Mammary epithelial cell (primary cell): ENCODE measurements at places on chromosomes 6 and 20. TPM values are rescaled to one million over a fixed set of nuclear protein-coding genes. Genes with fewer than 3 reads are reported as not detected.
A peak's percentile ranks its signal among the peaks of the same experiment; 100 is the strongest.

DNA sequence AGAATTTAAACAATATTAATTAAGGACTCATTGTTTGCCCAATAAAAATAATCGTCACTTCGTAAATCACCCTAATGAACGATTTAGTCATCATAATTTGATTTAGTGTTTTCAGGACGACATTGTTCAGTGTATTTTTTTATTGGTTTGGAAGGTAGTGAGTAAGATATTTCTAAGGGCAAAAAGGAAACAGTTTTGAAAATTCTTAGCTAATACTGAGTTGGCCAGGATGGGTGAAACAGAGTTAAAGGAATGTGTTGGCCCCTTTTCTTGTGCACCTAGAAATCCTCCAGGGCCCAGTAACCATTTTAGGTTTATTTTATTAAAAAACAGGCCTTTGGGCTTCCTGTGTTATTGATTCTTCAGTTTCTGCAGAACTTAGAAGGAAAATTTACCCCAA, 25.3 kb downstream of the ANKS1A start:
- DNase-seq, result no peak

The COL9A1 gene
- not detected for total RNA-seq

GRCh38 chr6:113447088-113447831, 409.9 kb upstream of the MARCKS start:
- peak; percentile 90 for DNase-seq

GRCh38 chr6:139832493-139833305, 458.3 kb upstream of the CITED2 start:
- no peak for DNase-seq

DNA sequence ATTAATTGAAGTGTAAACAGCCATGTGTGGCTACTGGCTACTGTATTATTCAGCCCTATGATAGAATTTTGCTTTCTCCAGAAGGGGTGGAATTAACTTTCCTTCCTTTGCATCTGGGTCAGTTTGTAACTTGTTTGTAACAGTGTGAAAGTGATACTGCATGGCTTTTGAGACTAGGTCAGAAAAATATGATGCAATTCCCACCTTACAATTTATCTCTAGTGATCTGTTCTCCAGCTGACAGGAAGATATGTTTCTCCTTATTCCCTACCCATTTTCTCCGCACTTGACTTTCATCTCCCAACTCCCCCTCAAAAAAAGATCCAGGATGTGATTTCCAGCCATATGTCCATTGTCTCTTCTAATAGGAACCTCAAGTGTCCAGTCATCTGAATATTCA, 2.6 kb upstream of the MOCS1 start:
- DNase-seq, result no peak

DNA sequence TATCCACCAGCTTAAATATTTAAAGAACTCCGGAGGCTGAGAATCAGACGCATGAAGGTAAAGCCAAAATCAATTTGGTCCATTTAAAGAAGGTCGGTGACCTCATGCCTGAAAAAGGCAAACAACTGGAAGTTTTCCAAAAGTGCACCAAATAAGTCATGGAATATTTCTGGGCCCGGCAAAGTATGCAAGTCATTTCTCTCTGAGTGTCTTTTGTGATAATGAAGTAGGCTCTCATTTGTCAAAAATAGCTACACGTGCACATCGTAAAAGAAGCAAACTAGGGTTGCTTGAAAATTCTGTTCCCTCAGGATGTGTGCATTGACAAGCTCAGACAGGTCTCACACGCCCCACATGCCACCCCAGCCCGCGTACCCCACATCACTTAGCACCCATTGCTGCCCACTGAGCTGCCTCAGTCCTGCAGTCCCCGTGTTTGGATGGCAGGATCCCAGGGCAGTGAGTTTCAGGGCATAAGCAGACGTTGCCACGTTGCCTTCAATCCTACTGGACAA, 20.5 kb upstream of the PYGB start:
- DNase-seq, result peak; percentile 62

GRCh38 chr6:46899659-46900058, 22.1 kb downstream of the ADGRF5 start:
- no peak for DNase-seq

- no peak for DNase-seq
Measured at GRCh38 chr6:157449610-157450009, 68.6 kb downstream of the ZDHHC14 start.

The MOXD1 gene
- 14.0 TPM for total RNA-seq

DNA sequence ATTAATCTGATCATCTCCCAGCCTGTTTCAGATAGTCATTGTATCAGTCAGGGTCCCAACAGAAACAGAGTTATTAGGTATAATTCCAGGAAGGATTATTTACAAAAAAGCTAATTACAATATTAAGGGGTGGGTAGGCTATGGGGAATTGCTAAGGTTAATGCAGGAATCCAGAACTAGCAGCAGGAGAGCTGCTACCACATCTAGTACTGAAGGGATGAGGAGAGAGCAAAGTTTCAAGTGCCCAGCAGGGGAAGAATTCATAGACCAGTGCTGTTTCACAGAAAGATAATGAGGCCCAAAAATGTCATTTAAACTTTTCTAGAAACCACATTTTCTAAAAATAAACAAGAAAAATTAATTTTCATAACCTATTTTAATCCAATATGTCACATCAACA, 284.2 kb downstream of the HACE1 start:
- no peak for DNase-seq

DNA sequence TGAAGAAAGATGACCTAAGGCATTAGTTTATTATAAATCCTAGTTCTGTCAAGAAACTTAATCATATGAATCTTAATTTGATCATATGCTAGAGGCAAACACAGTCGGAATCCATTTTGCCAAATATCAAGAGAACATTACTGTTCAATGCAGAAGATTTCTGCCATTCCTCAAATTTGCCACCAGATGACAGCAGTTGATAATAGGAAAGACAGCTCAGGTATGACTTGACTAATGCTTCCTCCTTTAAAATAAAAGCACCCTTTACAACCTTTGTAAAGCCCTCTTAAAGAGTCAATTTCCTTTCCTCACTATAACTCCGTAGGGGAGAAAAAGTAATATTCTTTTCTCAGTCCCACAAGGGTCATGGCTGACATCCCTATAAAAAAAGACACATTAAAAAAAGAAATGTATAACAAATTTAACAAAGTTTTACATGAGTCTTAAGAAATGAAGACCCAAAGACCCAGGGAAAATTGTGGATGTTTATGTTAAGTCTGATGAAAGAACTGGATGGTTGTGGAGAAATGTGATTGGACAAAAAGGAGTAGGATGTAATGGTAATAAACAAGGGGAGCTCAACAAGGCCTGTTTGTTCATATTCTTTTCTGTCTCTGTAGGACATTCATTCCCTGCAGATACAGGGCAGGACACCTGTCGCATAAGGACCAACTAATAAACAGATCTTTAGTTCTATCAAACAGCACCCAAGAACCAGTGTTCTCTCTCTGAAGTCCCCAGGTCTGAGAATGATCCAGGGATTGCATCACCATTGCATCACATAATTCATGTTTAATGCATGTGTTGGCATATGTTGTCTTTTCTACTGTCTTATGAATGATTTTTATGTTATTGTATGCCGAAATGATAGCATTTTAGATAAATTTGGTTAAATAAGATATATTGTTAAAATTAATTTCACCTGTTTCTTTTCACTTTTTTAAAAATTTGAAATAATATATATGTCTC, 23.0 kb upstream of the IL17A start:
- DNase-seq, result peak; percentile 34

DNA sequence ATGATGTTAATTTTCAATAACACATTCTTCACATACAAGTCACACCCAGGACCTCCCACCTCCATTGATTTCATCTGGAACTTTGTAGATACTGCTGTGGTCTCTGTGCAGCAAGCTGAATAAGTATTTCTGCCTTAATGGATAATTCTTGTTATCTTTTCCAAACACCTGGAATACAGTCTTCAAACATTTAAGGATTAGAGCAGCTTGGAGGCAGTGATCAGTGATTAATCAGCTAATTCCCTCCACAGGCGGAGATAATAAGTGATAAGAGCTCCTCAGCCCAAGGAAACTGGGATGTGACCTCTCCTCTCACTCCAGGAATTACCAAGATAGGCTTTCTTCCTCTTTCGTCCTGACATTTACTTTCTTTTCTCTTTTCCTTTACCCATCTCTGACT, 110.7 kb downstream of the FIG4 start:
- DNase-seq, result no peak

DNA sequence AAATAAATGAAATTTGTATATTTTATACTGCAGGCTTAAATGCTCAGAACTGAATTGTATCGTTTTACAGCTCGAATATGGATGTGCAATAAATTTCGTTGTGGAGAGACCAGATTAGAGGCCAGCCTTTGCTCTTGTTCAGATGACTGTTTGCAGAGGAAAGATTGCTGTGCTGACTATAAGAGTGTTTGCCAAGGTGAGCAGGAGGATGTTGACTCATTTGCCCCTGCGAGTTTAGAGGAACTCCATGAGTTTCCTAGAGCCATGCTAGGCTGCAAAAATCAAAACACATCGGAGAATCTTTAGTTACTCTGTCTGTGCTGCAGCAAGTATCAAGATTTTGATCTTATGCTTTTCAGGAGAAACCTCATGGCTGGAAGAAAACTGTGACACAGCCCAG, 15.4 kb downstream of the ENPP3 start:
- peak; percentile 32 for DNase-seq

The BPIFA3 gene
- total RNA-seq, result not detected
